ENCODE measurements at places on chromosomes 1 and 21.

DNA sequence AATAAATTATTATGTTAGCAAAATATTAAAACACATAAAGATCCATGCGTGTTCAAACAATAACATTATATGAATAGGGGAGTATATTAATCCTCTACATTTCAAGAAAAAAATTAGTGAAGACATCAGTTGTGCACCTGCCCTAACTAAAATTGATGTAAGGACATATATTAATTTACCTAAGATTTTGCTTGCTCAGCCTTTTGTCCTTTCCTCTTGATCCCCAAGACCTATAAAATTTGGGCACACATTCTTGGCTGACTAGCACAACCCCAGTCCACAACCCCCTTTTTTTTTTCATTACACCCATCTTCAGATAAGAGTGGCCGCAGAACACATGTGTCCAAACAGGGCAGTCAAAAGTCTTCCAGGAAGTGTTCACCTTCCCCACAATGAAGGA, 6.6 kb downstream of the KRTAP21-2 start:
- DNase-seq, result no peak

DNA sequence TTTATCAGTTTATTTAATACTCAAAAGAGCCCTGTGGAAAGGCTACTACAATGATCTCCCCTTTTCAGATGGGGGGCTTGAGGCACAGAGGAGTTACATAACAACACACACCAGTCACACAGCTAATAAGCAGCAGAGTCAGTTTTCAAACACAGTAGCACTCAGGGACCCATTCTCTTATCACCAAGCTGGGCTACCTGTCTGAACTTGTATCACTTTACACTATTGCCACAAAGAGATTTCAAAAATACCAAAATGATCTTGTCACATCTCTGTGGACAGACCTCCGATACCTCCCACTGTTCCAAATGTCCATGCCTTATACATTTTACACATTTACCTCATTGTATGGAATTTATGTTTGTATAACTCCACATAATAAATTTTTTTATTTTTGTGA, 134.6 kb downstream of the TPR start:
- no peak for DNase-seq

DNA sequence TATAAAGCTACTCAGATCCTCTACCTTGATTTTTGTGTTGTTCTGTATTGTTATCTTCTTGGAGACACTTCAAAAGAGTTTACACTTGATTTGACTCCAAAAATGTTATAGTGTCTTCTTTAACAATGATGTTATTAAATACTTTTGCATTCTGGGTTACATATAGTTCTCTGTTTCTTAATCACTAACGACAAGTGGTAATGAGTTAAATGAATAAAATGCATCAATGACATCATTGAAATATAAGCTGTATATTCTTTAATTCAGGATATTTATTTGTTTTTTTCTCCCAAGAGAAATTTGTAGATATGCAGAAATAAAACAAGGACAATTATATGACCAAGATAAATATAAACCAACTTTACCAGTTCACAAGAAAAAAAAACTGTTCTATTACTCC, 7.2 kb upstream of the CFHR5 start:
- DNase-seq, result no peak

DNA sequence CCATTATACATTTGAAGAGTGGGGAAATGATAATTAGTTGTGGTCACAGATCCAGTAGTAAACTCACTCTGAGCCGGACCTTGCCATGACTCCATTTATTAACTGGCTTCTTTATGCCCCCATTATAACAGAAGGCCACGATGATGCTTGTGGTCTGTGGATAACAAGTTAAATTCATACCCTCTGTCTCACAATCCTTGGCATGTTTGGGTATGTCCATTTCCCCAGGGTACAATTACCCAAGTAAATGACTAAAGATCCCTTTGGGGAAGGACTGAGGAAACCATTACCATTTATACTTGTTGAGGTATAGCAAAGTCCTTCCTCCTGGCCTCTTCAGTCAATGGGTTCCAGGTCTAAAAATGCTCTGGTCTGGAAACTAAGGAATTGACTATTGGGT, 7.3 kb upstream of the USP1 start:
- no peak for DNase-seq

DNA sequence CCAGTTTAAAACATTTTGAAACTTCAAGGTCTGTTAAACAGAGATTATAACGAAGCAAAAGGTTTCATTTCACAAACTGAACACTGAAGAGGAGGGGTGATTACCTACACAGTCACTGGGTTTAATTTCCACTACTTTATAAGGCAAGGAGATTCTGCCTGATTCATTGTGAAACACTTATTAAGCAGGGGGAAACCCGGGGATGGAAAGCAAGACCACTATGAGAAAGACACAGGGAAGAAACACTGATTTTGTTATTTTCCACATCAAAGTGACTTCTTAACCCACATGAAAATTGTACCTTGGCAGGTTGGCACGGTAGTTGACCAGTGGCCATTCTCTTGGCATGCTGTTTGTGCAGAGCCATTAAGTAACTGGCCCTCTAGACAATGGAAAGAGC, 8.1 kb upstream of the F5 start:
- DNase-seq, result no peak

- DNase-seq, result no peak
Measured at GRCh38 chr1:234986750-234987414, 141.8 kb downstream of the TOMM20 start.

GRCh38 chr21:35529171-35529863, 480.2 kb upstream of the RUNX1 start:
- no peak for DNase-seq

- DNase-seq, result no peak
Measured at GRCh38 chr21:39300587-39300986, 12.8 kb downstream of the BRWD1 start.

GRCh38 chr1:34408011-34408410, 231.3 kb downstream of the C1orf94 start:
- no peak for DNase-seq

DNA sequence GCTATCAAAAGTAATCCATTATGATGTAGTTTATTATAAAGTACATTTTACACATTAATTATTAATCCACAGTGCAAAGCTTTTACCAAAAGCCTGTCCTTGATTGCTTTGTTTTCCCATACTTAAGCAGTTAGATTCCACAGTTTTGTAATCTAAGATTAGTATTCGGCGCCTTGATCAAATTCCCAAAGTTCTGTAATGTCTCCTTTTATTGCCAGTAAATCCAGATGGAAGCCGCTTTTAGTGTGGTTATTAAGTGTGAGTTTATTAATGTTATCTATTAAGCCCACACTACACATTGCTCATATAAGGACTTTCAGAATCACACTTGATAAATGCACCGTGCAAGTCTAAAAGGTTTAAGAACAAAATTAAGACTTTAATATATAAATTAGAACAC, 199.2 kb upstream of the PKN2 start:
- no peak for DNase-seq

- no peak for DNase-seq
Measured at GRCh38 chr1:15350151-15350550, 59.5 kb upstream of the EFHD2 start.

- no peak for DNase-seq
Measured at GRCh38 chr1:13702425-13703127, 2.6 kb downstream of the PRDM2 start.

DNA sequence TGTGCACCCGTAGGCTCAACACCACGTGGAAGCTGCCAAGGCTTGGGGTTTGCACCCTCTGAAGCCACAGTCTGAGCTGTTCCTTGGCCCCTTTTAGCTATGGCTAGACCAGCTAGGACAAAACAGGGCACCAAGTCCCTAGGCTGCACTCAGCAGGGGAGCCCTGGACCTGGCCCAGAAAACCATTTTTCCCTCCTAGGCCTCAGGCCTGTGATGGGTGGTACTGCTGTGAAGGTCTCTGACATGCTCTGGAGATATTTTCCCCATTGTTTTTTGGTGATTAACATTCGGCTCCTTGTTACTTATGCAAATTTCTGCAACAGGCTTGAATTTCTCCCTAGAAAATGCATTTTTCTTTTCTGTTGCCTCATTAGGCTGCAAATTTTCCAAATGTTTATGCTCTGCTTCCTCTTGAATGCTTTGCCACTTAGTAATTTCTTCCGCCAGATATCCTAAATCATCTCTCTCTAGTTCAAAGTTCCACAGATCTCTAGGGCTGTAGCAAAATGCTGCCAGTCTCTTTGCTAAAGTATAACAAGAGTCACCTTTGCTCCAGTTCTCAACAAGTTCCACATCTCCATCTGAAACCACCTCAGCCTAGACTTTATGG, 69.0 kb upstream of the KRTAP19-8 start:
- DNase-seq, result no peak

DNA sequence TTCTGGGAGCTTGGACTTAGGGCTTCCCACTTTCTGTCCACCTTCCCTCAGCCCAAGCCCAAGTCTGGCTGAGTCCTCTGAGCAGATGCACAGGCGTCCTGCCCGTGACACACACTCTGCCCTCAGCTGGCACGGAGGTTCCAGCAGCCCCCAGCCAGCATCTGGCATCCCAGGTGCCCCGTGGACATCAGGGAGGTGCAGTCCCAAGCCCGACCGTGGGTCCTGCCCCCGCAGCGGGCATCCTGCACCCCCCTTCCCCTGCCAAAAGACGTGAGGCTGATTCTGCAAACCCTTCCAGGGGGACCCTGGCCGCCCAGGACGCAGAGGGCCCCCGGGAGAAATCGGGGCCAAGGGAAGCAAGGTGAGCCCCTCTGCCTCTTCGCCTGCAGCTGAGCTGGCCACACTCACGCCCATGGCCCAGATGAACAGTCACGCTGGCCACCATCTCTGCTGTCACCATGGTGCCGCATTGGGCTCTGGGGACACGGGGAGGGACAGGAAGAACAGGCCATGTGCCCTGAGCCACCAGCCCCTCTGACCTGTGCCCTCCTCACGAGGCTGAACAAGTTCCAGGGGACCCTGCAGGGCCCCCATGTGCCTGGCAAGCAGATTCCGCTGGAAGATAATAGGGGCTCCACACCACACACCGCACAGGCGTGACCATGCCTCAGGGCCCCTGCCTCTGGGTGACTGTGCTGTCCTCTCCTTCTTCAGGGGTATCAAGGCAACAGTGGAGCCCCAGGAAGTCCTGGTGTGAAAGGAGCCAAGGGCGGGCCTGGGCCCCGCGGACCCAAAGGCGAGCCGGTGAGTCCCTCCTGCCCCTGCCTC, 20.6 kb downstream of the COL6A2 start:
- DNase-seq, result peak; percentile 38

DNA sequence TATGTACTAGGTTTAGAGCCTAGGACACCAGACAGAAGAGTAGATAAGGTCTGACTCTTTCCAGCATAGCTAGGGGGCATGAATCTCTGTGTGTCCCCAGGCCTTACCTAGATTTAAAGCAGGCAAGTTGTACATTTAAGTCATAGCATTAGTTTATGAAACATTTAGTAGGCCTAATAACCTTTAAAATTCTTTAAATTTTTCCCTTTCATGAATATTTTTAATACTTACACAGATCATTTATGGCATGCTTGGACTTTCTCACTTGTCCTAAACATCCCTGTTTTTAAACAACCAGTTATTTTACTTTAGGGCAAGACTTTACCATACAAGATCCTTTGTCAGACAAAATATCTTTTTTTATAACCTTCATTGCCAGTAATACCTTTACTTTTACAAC, 258.4 kb upstream of the ZRANB2 start:
- DNase-seq, result no peak

DNA sequence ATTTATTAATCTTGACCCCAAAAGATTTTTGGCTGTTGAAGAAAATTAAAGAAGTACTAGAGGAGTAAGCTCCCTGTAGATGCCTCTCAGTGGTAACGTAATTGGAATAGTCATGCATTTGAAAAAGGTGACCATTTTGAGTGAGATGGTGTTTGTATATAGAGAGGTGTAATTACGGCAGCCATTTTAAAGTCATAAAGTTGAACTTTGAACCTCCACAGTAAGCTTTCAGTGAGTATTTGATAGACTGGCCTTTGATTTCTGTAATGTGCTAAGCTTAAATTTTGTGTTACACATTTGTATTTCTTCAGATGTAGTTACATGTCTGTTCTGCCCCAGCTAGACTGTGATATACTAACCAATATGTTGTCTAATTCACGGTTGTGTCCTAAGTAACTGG, 21.5 kb upstream of the TMCO2 start:
- DNase-seq, result no peak

- DNase-seq, result no peak
Measured at GRCh38 chr1:166827426-166827825, 11.8 kb upstream of the POGK start.

- no peak for DNase-seq
Measured at GRCh38 chr1:35229587-35230360, 36.8 kb upstream of the SFPQ start.

- DNase-seq, result no peak
Measured at GRCh38 chr21:45104560-45104959, 30.2 kb downstream of the ADARB1 start.

- DNase-seq, result no peak
Measured at GRCh38 chr21:44304011-44304616, 4.3 kb downstream of the PFKL start.

- no peak for DNase-seq
Measured at GRCh38 chr21:45067462-45068285, 6.7 kb upstream of the ADARB1 start.

- DNase-seq, result no peak
Measured at GRCh38 chr1:222372221-222372620, 175.7 kb downstream of the HHIPL2 start.

DNA sequence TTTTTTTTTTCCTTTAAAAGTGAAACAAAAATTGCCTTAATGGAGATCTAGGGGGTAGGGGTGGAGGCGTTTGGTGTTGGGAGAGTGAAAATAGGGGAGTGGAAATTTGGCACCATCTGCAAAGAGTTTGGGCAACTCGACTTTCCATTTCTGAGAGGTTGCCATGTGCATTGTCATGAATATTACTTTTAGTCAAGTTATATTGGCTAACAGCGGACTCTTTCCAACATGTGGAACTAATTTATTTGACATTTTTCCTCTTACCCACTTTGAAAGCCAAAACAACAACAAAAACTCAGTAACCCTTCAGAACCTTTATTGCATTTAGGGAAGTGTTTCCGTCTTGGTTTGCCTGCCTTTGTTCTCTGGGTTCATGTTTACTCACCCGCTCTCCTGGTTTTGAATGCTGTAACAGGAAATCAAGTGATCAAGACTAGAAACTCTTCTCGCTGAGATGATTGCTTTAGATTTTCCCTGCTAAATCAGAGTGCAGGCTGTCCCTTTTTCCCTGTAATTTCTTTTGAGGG, 70.4 kb downstream of the CACHD1 start:
- DNase-seq, result no peak

DNA sequence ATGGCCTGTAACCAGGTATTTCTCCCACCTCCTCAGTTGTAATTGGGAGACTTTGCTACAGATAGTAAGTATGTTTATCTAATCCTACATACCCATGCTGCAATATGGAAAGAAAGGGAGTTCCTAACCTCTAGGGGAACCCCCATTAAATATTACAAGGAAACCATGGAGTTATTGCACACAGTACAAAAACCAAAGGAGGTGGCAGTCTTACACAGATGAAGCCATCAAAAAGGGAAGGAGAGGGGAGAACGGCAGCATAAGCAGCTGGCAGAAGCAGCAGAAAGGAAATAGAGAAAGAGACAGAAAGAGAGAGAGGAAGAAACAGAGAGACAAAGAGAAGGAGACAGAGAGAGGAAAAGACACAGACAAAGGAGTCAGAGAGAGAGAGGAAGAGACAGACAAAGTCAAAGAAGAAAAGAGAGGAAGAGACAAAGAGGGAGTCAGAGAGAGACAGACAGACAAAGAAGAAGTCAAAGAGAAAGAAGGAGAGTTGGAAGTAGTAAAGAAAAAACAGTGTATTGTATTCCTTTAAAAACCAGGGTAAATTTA, 142.9 kb downstream of the FASLG start:
- DNase-seq, result no peak
